CD4-positive, alpha-beta T cell treated with Interleukin-4 for 1 hour (primary cell): ENCODE measurements at places on chromosomes 11 and 22.

DNA sequence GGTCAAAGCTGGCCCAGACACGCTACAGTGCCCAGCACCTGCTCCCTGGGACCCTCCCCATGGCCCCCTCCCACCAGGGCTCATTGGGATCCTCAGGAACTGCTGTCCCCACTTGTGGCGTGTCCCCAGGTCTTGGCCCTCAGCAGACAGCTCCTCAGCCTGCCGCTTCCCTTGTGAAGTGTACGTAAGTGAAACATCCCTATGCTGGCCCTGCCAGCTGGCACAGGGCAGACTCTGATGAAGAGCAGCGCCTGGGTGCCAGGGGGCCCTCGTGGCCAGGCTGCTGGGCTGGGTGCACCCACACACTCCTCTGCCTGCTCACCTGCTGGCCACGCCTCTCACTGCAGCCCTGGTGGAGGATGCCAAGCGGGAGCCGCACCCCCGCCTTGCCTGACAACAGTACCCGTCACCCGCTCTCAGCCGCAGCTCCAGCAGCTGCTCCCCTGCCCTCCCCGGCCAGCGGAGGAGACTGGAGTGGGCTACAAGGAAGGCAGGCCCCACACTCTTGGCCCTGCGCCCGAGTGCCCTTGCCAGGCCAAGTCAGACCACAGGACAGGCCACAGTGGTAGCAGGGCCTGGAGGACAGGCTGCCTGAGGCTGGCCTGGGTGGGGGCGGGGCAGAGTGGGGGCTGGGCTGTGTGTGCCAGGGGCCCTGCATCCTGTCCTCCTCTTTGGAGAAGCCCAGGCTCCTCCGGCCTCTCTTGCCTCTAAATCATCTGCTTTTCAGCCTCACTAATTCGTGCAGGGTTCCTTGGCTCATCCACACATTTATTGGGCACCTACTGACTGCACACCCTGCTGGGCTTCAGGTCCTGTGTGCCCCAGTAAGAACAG is 39.5 kb downstream of the IGF2 start:
- no peak for DNase-seq

DNA sequence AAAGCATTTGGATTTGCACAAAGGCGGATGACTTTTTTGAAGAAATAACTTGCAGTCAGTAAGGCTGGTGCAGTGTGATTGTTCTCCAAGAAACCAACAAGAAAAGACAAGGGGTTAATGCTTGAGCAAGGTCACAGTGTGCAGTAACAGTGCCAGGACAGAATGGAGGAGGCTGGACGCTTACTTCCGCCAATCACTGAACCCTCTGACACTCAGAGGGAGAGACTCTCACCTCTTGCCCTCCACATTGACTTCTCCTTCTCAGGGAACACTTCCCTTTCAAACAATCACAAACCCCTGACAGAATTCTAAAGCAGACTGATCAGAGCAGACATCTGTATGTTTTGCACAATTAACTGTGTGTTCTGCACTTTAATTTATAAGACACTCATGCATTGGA is 228.4 kb downstream of the BLID start:
- no peak for DNase-seq

DNA sequence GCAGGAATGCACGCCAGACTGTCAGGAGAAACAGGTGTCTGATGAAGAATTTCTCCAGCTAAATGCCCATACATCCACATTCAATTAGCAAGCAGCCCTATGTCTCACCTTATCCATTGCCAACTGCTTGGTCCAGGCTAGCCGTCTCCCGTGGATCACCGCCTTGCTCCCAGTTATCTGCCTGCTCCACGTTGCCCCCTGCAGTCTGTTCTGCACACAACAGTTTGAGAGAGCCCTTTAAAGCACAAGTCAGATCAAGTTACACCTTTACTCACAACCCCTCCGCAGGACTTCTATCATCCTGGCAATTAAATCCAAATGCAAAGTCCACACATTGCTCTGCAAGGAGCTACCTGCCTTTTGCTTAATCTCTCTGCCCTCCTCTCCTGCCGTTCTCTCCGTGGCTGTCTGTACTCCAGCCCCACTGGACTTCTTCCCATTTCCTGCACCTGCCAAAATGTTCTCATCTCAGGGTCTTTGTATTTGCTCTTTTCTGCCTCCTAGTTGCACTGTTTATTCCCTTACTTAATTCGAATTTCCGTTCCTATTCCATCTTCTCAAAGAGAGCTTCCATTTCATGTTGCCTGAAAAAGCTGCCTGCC is 185.3 kb upstream of the LARGE1 start:
- no peak for DNase-seq

DNA sequence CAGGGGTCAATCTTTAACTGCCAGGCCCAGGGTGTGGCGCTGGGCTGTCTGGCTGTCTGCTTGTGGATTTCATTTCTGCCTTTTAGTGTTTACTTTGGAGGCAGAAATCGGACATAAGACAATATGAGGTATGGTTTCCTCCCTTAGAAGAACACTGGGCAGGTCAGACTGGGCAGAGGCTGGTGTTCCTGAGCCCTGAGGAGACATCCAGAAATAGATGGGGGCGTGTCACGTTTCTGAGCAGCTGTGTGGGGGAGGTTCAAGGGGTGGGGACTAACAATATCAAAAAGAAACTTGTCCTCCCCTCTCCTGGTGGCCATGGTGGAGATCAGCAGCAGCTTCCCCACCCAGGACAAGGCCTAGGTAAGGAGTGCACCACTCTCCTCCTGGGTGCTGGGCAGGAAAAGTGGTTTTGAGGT is at the start of gene ART1:
ART1 (plus strand) TSS at position 312 of the 419 bp plus-strand sequence. CDS start 14,086 bp downstream, outside the sequence.
- no peak for DNase-seq

GRCh38 chr22:19148417-19149046 is 1.6 kb downstream of the GSC2 start:
- DNase-seq, result no peak

DNA sequence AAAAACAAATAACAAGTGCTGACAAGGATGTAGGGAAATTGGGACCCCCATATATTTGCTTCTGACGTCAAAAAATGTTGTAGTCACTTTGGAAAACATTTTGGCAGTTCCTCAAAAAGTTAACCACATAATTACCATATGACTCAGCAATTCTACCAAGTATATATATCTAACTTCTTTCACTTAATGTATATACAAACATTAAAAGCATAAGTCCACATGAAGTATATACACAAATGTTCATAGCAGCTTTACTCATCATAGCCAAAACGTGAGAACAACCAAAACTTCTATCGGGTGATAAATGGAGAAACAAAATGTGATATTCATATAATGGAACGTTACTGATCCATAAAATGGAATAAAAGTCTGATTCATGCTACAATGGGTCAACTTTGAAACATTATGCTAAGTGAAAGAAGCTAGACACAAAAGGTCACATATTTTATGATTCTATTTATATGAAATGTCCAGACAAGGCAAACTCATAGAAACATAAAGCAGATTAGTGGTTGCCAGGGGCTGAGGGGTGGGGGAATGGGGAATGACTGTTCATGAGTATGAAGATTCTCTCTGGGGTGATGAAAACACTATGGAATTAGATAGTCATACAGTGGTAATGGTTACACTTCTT is 48.7 kb upstream of the TEAD1 start:
- no peak for DNase-seq

- DNase-seq, result no peak
Observed at GRCh38 chr11:2849994-2850770, 35.4 kb downstream of the CDKN1C start.

- no peak for DNase-seq
Observed at GRCh38 chr11:14386895-14387480, 28.0 kb upstream of the RRAS2 start.

- no peak for DNase-seq
Observed at GRCh38 chr11:81787584-81788049, 946.0 kb downstream of the FAM181B start.
